ENCODE measurements at places on chromosomes 3 and 15.

DNA sequence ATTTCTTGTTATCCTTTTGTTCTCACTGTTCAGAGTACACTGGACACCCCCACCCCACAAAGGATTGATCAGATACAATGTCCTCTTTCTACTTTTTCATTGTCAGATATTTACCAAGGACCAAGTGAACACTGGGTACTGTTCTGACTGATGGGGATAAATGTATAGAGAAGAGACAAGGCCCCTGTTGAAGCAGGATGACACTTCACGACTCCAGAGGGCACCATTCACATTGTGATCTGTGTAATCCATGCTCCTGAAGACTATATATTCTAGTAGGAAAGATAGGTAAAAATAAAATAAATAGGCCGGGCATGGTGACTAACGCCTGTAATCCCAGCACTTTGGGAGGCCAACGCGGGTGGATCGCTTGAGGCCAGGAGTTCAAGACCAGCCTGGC, 7.2 kb upstream of the CRYGS start:
- DNase-seq = no peak

DNA sequence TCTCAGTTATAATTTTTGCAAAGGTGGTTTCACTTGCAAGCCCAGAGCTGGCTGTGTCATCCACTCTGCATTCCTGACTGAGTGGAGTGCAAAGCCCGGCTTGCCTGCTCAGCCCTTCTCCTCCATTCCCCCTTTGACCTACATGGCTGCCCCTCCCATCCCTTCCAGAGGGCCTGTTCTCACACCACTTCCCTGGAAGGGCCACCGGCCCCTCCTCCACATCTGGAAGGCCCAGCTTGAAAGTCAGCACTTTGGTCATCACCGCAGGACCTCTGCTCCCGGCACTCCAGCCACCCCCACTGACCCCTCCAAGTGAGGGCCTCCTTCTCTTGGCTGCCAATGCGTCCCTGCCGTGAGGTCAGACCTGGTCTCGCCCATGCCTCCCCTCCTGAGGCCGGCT, 74.1 kb upstream of the RNF7 start:
- no peak for DNase-seq

GRCh38 chr3:173548261-173548660, 150.7 kb downstream of the NLGN1 start:
- DNase-seq = no peak

- no peak for DNase-seq
Observed at GRCh38 chr3:58629629-58630028, 36.9 kb downstream of the FAM3D start.

GRCh38 chr15:60392986-60393790, 4.6 kb downstream of the ANXA2 start:
- no peak for DNase-seq

DNA sequence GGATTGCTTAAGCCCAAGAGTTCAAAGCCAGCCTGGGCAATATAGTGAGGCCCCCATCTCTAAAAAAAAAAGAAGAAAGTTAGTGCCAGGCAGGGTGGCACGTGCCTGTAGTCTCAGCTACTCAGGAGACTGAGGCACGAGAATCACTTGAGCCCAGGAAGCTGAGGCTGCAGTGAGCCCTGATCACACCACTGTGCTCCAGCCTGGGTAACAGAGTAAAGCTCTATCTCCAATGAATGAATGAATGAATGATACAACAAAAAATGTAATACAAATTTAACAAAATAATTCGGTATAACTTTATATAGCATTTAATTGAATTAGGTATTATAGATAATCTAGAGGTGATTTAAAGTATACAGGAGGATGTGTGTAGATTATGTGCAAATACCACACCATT, 29.7 kb downstream of the DENND4A start:
- no peak for DNase-seq

DNA sequence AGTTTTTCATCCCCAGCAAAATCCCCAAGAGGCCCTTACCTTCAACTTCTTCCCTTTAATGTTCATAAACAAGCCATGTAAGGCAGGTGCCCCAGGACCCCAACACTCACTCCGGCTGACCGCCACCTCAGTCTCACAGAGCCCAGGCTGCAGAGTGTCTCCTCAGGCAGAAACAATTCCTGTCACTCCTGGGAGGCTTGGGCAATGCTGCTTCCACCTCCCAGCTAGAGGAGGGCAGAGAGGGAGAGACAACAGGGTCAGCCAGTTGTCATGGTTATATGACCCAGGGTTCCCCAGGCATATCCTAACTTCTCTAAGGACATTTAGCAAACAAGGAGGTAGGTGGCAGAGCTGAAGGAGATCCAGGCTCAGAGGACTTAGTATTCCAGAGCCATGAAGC, at the start of gene PLIN1:
Gene PLIN1 (minus strand): TSS at position 156 of the 400 bp plus-strand sequence. CDS start 1,878 bp downstream, outside the sequence.
- no peak for DNase-seq

- no peak for DNase-seq
Observed at GRCh38 chr15:79433276-79433990, 1.3 kb downstream of the MINAR1 start.

- no peak for DNase-seq
Observed at GRCh38 chr15:93252780-93253179, 163.8 kb upstream of the RGMA start.

- DNase-seq = no peak
Observed at GRCh38 chr3:11565072-11565471, 78.6 kb downstream of the VGLL4 start.

GRCh38 chr3:11273891-11274291, 1.7 kb downstream of the ATG7 start:
- DNase-seq = no peak

DNA sequence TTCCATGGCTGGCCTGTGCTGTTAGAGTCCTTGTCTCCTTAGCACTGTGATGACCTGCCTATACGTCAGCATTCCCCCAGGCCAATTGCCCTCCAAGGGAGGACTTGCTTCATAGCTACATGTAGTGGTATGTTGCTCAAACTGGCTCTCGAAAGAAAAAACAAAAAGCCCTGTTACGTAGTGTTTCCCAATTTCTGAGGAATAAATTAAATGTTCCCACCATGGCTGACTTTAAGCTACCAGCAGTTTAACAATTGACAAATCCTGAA, 54.6 kb downstream of the WNT7A start:
- DNase-seq = no peak

DNA sequence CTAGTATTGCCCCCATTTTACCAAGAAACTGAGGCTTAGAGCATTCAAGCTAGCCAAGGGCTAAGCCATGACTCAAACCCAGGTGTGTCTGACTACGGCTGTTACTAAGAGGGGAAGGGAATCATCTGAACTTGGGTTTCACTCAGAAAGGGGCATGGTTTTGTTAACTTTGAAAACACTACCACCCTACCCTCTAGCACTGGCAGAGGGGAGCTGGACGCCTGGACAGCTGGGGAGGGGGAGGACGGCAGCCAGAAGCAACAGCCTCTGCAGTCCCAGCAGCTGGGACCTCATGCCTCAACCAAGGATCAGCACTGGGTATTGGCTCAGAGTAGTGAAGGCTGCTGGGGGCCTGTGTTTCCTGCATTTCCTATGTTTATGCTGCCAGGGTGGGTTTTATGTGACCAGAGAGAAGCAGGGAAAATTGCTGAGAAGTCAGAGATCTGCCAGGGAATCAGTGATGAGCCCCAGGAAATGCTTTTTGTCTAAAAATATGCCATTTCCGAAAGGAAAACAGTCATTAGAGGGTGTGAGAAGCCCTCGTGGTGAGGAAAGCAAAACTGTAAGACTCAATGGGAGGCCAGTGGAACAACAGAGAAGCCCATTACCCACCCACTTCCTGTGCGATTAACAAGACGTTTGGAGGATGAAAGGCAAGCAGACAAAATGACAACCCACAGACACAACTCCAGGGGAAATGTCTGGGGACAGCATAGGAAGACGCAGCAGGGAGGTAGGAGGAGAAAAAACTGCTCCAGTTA, 41.2 kb downstream of the LIPC start:
- peak; percentile 7 for DNase-seq

Measured in activated naive CD8-positive, alpha-beta T cell treated with anti-CD3 and anti-CD28 coated beads, Interleukin-2, amount 50 U/mL, for 16 hours (primary cell).